Activated naive CD4-positive, alpha-beta T cell treated with anti-CD3 and anti-CD28 coated beads for 36 hours (primary cell): ENCODE measurements at places on chromosomes 11 and 22. TPM values are rescaled to one million over a fixed set of nuclear protein-coding genes. Genes with fewer than 3 reads are reported as not detected.

HOATZ gene
- not detected for total RNA-seq

TPBGL gene
- not detected for total RNA-seq

FBLN1 gene
- not detected for total RNA-seq

ART1 gene
- total RNA-seq, result not detected

TMPRSS13 gene
- total RNA-seq, result 0.21 TPM

CARD18 gene
- not detected for total RNA-seq

STK33 gene
- 0.72 TPM for total RNA-seq

NEFH gene
- total RNA-seq, result 3.5 TPM

FAM180B gene
- not detected for total RNA-seq

IGLL5 gene
- total RNA-seq, result not detected

SCGB1D2 gene
- not detected for total RNA-seq

DEUP1 gene
- total RNA-seq, result not detected

POLD3 gene
- total RNA-seq, result 84.8 TPM
